ENCODE measurements at places on chromosomes 4 and X.

DNA sequence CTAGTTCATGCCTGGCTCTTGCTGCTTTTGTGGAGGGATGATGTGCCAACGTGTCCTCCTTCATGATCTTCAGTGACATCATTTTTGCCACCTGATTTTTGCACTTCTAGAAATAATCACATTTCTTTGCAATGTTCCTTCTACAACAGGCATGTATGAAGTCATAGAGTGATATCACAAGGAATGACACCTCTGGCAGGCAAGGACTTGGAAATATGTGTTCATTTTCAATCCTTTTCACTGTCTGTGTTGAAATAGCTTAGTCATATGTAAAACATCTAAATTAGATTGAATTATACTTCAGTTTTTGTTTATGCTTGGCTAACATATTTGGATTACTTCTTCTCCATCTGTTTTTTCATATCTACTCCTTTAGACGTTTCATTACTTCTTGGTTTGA lies 221.2 kb upstream of the STK26 start:
- DNase-seq, result no peak

DNA sequence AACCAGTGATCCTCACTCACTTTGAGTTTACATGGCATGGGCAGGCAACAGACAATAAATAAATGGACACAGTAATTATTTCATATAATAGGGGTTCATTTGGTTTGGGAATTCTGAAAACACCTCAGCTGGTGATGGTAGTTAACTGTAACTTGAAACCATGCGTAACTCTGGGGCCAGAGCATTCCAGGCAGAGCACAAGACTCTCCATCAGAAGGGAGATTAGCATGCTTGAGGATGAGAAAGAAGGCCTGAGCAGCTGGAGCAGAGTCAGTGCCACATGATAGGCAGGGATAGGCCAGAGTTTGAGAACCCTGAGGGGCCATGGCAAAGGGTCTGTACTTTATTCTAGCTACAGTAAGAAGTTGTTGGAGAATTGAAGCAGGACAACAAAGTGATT lies 56.3 kb upstream of the CXCL8 start:
- no peak for DNase-seq

GRCh38 chr4:8559524-8560264 lies 20.5 kb upstream of the GPR78 start:
- no peak for DNase-seq

DNA sequence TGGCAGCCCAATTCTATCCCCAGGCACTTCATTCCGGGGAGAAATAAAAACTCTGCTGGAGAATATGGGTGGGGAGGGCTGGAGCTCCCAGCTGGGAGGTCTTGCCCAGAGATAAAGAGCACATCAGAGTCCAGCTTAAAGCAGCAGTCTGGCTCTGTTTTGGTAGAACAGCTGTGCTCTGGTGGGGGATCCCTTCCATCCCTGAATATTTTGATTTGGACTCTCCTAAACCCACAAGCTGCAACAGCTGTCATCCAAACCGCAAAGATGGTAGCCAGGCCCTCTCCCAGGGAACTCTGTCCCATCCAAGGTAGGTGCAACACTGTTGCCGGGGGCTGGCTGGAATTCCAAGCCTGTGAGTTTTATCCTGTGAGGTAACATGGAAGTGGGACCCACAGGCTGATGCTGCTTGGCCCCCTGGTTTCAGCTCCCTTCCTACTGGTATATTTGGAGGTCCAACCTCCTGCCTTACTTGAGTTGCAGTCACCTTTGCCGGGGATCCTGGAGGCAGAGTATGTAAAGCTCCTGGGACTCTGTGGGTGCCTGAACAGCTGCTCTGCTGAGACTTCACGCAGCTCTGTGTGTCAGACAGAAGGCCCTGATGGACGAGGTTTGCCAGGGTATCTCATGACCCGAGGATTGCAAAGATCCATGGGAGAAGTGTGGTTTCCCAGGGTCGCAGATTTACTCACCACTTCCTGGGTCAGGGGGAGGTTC lies 203.5 kb upstream of the ITM2A start:
- DNase-seq, result no peak

GRCh38 chr4:163804001-163804400 lies 309.5 kb downstream of the TMA16 start:
- no peak for DNase-seq

DNA sequence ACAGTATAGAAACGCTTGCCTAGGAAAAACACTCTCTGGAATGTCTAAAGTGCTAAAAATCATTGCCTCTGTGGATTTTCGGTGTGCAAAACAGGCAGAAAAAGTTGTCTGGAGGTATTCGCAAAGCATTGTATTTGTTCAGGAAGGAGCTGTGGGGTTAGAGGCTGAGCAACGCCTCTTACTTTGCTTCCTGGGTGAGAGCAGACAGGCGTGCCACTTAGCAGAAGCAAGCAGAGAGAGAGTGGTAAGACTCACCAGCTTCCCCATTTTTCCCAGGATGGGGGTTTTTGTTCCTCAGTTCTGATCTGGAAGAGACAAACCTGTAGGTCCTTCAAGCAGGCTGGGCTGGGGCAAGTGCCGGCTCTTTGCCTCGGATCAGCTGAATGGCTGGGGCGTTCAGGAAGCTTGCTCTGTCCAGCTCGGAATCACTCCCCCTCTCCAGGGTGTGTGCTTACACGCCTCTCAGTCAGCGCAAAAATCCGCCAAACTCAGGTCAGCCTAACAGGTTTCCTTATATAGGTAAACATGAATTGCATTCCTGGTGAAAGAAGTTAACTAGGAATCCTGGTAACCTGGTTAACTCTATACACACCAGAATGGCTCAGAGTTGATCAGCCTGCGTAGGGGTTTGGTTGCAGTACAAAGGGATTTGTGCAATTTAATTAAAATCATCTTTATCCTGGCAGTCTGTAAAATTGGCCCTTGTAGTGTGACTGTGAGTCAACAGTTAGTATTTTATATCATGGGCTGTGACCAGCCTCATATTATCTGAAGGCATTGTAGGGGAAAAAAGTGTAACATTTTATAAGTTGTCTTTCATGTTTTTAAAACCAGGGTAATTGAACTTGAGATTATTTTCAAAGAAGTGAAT lies 213.1 kb upstream of the MID1 start:
- DNase-seq, result no peak

DNA sequence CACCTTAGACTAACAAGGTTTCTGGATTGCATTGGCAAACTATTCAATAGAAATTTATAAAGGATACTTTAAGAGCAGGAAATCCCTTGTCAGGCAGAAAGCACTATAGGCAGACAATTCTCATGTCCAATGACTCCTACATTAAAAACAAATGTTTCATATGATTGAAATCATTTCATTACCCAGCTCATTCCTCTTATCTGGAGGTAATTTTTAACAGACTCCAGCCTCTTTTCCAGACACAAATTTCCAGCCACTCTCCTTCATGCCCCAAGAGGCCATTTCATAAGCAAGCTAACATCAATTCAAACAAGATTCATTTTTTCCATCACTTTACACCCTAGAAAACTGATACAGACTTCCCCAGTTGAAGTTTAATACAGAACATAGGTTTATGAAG lies 495.1 kb upstream of the FRG1 start:
- no peak for DNase-seq

- DNase-seq, result peak; percentile 55
Measured at GRCh38 chr4:56908206-56909085, 746 bp downstream of the REST start.

DNA sequence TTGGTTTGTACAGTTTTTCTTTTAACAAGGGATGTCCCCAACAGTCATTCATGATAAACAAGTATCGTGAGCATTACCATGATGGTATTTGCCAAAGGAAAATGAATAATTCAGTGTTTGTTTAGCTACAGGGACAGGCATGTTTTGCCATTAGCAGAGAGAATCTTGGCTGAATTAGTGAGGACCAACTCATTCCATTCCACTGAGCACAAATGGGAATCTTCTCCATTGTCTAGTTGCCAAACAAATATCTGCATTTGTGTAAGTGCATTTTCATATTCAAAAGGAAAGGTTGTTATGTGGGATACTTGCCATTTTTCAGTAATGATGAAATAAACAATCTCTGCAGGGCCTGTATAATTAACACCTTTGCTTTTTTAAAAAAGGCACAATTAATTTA lies 1762.6 kb downstream of the RPA4 start:
- DNase-seq, result no peak

GRCh38 chr4:166277401-166277800 lies 404.4 kb downstream of the TLL1 start:
- DNase-seq, result no peak

DNA sequence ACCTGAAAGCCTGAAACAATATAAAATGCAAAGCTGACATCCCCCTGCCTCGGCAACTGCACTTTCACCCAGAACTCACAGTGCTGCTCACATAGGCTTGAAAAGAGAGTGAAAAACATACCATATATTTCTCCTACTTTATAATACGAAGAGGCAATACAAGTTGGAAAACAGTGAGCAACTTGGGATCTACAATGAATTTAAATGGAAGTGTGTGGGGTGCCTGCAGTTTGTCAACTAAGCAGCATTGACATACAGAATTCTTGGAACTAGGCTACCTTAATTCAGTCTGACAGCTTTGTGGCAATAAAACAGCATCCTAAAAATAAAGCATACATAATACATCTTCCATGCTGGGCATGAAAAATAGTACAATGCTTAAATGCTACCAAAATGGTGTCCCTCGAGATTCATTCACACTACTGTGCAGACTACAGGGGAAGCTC lies 8.0 kb downstream of the GASK1B start:
- no peak for DNase-seq

- no peak for DNase-seq
Measured at GRCh38 chr4:37533286-37534033, 152.7 kb downstream of the RELL1 start.

DNA sequence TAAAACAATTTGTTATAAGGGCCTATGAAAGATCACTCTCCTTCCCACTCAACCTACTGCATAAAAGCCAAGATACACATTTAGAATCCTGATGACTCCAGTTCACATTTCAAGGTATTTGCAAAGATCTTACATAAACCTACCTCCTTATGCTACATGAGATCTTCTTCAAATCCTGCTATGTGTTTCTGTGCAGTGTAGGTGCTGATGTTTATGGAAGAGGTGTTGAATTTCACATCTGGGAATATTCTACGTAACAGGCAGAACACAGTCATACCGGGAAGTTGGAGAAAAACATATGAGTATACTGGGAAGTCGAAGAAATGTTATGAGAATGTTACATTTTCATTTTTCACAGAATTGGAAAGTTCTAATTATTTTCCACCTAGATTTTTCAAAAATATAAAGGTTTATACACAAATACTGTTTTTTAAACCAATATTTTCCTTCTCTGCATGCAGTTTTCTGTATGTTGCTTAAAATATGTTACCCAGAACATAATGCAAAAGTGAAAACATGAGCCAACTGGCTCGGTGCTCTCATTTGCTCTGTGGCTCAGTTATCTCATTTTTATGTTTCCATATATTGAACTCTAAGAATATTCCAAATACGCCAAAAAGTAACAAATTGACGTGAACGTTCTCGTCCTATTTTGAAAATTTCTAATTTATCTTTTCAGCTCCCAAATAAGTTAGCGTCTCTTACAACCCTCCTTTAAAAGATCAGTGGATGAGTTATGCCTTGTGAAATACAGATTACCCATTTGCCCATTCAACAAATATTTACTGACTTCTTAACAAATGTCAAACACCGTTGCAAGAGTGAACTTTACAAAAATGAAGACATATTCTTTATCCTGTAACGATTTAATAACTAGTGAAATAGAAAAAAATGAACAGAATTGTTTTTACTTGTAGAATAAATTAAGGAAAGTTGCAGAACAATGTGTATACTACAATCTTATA lies 899.3 kb downstream of the STIM2 start:
- DNase-seq, result no peak

- DNase-seq, result no peak
Measured at GRCh38 chr4:168383510-168383909, 65.0 kb upstream of the DDX60 start.

- DNase-seq, result peak; percentile 58
Measured at GRCh38 chr4:145808021-145808650, 128.2 kb downstream of the C4orf51 start.

- no peak for DNase-seq
Measured at GRCh38 chr4:140297221-140297570, 76.2 kb upstream of the SCOC start.

- DNase-seq, result no peak
Measured at GRCh38 chr4:112519689-112520597, 4.0 kb upstream of the NEUROG2 start.

DNA sequence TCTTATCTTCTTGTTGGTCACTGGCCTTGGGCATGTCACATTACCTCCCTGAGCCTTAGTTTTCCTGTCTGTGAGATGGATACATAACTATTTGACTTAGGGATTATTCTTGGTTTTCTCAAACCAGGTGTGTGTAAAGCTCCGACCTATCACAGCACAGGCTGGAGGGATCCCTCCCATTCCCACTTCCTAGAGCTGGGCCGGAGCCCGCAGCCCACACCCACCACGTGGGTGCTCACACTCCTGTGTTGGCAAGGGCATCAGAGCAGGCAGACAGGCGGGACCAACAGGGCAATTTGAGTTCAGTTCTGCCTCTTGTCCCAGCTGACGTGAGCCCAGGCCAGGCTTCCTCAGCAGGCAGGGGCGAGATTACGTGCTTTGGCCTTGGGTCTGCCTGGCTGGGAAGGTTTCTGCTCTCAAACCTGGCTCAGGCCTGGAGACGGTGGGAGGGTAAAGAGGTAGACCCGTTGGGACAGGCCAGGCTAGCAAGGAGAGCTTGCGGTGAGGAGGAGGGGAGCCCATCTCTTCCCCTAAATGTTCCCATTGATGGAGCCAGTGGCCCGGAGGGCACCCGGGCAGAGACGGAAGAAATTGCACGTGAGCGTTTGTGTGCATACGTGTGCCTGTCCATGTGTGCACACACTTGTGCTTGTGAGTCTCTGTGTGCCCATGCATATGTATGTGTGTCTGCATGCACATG lies 734 bp upstream of the SH3TC1 start:
- no peak for DNase-seq

- DNase-seq, result no peak
Measured at GRCh38 chrX:153820601-153821000, 9.7 kb downstream of the PDZD4 start.

- no peak for DNase-seq
Measured at GRCh38 chr4:1746919-1747602, 25.7 kb downstream of the TACC3 start.

DNA sequence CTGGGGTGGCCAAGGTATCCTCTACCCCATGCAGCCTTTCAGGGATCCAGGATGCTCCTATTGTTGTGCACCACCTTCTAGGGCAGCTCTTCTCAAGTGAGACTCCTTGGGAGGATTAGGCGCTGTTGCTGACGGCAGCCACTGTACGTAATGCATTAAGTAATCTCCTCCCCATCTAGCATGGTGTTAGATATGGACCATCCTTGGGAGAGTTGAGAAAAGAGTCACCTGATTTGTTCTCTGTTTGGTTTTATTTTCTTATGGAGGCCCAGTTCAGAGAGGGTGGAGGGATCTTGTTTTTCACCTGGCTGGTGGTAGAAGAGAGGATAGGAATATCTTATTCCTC lies 46.4 kb downstream of the GYG2 start:
- DNase-seq, result no peak

Data from CD4-positive, alpha-beta T cell treated with Interleukin-2 at 100 ng/mL for 4 hours (primary cell).